Femur (tissue), 1 donor: ENCODE measurements at places on chromosomes 1 and 21.

DNA sequence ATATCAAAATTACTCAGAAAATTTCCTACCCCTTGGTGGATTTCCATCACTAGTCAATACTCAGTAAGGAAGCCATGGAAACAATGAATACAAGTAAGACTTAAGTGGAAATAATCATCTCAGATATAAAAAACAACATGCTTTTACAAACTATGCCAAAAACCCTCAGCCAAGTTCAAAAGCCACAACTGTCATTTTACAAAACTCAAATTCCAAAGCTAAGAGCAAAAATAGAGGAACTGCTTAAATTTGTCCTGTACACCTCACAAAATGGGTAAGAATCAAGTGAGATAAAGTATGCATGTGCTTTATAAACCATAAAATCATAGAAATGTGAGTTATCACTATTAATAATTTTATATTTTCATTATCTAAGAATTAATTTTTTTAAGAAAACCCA is 9.6 kb downstream of the TMCO1 start:
- no peak for DNase-seq

GRCh38 chr1:48572646-48573258 is 100.7 kb upstream of the SPATA6 start:
- DNase-seq, result peak; percentile 68

- no peak for DNase-seq
Measured at GRCh38 chr1:246157516-246157915, 349.6 kb downstream of the SMYD3 start.

DNA sequence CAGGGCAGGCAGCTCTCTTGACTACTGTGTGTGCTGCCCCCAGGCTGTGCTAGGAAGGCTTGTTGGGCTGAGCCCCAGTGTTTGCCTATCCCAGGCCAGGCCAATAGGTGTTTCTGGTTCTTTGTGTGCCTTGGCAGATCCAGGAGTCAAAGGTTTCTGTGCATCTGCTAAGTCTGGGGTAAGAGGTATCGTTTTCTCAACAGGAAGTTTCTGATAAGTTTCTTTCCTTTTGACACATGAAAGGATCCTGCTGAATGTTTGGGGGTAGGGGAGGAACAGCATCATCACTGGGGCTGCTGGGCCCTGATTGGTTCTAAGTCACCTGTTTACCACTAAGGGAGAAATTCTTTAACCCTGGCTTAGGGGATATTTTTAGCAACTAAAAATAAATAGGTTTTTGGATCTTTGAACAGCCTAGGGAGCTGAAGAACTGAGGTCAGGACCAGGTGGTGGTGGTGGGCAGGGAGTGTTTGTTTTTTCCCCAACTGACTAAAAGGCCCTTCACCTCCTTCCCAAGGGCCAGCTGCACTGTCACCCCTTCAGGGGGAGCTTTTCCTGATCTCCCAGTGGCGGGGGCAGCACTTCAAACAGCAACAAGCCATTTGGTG is 85.1 kb downstream of the KCNN3 start:
- no peak for DNase-seq

DNA sequence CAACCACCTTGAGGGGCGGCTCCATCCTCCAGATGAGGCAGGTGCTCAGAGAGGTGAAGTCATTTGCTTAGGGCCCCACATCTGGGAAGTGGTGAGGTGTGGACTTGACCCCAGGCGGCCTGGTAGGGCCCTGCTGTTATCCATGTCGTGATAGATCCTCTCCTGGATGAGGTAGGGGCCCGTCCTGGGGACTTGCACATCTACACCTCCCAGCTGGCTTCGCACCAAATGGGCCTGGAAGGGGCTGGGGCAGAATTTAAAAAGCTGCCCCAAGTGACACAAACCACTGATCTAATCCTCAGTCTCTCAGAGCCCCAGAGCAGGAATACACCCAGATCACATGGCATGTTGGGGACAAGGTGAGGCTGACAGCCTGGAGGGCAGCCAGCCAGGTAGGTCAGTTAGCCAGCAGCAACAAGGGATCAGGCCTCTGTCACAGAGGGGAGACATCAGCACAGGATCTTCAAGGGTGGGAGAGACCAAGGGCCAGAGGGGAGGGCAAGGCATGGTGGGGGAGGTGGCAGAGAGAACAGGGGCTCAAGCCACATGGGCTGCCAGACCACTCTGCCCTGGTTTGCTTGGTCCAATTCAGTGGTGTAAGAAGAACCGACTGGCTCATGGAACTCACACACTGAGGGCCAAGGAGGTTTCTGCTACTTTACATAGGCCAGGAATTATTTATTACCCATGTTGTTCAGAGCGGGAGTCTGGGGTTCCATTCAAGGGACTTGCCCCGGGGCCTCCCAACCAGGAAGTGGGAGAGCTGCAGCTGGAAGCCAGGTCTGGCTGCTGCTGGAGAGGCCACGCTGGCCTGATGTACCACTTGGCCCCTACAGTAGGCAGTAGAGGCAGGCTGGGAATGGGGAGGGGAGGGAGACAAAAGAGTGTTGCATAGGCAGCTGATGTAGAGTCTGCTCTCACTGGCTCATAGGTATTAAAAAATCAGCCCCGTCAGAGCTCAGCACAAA is 12.1 kb downstream of the LRP8 start:
- peak; percentile 51 for DNase-seq

GRCh38 chr1:228125185-228125584 is 14.9 kb upstream of the GUK1 start:
- no peak for DNase-seq

DNA sequence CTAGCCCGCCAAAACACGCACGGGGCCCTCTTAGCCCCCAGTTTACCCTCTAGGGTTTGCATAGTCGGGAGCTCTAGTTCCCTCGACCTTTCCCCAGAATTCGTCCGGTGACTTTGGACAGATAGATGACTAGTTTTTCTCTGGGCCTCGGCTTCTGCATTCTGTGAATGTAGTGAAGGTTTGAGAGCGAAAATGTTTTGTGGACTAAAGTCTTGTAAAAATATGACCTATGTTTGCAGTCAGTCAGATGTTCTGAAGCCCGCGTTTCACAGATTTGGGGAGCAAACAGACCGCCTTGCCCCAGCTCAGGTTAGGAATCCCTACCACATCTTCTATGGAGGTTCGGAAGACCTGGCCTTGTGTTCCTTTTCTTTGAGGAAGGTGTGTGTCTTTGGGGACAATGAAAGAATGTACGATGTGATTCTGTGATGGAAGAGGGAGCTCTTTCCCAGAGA is 401 bp downstream of the UQCRH start:
- no peak for DNase-seq

- no peak for DNase-seq
Measured at GRCh38 chr21:38295997-38296764, 39.4 kb downstream of the KCNJ15 start.

DNA sequence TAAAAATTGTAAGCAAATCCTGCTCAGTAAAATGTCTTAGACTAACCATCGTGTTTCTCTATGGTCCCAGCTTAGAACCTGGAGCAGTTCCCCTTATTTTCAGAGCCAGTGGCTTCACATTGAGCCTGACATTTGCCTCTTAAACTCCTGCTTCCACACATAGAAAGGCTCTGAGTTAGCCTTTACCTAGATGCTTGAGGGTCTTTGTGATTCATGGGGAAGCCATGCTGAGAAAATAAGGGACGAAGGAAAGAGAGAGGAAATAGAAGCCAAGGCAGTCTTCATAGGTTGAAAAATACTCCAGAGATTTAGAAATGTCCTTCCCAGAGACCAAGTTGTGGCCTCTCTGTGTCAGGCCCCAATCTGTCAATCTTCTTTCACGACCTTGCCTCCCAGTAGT is 16.1 kb upstream of the RBBP5 start:
- DNase-seq, result no peak

GRCh38 chr1:93579891-93580290 is 101.7 kb downstream of the BCAR3 start:
- DNase-seq, result no peak

DNA sequence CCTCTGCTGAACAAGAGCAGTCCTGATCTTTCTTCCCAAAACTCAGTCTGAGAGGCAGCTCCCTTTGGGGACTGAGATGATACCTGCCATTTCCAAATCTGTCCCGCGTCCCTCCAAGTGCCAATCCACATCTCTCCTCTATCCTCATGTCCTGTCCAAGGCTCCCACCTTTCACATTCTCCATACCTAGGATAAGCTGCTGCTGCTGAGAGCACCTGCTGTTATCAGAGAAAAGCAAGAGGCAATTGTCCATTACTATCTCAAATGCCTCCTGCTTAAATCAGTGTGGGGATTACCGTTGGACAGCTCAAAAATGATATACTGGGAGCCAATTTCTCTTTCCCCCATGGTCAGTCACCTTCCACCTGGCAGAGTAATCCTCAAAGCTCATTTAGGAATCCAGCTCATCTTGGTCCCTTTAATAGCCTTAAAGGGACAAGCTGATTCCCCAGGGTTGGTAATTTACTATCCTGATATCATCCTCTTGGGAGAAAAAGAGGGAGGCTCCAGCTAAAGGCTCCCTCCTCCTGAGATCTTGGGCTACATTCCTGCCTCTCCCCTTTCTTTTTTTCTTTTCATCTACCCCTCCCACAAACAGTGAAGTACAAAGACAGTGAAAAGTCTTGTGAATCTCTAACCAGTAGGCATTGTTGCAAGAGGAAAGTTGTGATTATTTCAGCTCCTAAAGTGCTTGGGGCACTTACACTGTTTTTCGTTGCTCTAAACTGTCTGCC is 278.1 kb upstream of the CAMK1G start:
- DNase-seq, result no peak

DNA sequence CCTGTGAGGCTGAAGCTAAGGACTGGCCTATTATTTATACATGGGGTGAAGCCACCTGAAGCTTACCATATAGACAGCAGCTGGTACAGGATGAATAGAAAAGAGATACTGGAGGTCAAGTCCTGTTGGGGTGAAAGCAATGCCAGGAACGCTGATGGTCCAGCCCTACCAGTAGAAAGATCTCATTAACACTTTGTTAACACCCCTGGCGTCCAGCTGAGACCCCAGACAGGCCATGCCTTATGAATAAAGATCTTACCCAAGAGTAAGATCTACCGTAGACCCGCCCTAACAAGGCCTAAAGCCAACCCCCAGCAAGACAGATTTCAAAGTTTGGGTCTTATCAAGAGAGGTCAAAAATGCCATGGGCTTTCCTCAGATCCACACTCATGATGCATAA is 34.7 kb downstream of the ST3GAL3 start:
- DNase-seq, result no peak

- DNase-seq, result no peak
Measured at GRCh38 chr1:117795190-117795589, 134.2 kb downstream of the GDAP2 start.

DNA sequence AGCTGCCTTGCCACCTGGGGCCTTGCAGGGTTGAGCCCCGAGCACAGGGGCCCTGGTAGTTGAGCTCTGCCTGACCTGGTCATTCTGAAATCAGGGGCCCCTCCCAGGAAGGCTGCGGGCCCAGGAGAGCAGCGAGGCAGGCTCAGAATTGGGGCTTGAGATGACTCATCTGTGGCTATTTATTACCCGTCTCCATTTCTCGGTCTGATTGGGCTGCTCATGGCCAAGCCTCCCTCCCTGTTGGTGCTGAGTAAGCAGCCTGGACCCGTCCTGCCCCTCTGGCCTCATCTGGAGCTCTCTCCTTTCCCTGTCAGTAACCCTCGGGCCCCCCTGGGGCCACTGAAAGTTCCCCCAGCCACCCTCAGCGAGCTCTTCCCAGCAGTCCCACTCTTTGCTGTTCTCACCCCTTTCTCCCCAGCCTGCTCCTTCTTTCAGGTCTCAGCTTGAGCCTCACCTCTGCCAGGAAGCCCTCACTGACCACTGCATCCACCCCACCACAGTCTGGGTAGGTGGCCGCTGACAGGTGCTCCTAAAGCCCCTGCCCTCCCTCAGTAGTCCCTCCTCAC is 11.0 kb upstream of the TNFRSF8 start:
- peak; percentile 70 for DNase-seq

- DNase-seq, result no peak
Measured at GRCh38 chr1:196152086-196152485, 456.2 kb downstream of the KCNT2 start.

GRCh38 chr1:152546704-152547103 is 19.9 kb downstream of the LCE3E start:
- DNase-seq, result no peak

DNA sequence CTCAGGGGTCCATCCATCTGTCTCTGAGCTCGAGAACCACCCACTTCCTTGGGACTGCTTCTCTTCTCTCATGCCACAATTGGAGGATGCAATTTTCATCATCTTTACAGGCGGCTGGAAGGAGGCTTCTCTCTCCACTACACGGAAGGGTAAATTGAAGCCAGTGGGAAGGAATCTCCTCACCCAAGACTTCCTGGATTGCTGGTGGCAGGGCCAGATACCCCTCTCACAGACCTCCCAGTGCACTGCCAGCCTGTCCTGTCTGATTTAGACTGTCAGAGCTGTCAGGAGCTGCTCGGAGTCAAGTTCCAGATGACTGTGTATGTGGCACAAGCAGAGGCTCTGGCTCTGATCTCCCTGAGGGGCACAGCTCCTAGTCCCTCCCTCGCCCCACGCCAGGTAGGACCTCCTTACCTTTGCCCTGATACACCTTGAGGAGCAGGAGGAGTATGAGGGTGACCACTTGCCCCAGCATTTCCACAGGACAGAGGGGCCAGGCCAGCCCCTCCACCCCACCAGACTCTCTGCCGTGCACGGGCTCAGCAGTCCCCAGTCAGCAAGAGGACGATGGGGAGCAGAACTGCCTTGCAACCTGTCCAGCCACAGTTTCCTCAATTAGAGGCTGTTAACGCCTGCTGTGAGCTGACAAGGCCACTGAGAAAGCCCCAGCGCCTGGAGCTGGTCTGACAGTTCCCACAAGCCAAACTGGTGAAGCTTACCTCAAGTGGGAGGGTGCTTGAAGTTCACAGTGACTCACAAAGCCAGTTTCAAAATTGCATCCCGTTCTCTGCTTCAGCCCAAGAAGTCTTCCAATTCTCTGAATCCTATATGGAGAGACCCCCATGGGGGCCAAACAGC is at the start of gene CD244:
Gene CD244, minus strand, starts transcription at position 685 of the 858 bp plus-strand sequence. Its CDS starts 210 bp downstream, at position 475.
- DNase-seq, result peak; percentile 28

DNA sequence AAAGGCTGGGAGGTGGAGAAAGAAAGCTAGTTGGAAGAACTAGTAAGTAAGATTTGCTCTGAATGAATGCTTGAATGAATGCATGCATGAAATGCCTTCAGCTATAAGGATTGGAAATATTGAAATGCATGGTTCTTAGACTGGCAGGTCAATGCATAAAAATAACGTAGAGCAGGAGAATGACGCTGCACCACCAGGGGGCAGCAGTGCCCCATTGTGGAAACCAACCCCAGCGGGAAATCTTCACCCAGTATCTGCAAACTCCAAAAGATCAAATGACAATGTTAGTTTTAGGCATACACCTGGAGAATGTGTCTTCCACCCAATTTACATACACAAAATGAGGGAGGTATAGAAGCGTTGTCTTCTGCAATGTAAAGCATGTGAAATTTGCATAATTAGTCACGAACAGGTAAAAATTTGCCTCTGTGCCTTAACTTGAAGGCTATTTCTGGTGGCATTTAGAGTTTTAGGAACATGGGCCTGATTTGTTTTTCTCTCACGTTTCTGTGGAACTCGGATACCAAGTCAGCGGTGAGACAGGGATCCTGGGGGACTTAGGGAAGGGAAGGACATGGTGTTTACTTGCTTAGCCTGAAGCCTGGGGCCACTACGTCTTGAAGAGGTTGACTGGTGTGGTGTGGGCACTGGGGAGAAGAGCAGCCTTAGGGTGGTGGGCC is 78.6 kb downstream of the HHAT start:
- DNase-seq, result peak; percentile 77

- DNase-seq, result peak; percentile 34
Measured at GRCh38 chr1:47507881-47508701, 70.2 kb downstream of the FOXD2 start.
